ENCODE measurements at places on chromosomes 4 and X.
A peak's percentile ranks its signal among the peaks of the same experiment; 100 is the strongest.

DNA sequence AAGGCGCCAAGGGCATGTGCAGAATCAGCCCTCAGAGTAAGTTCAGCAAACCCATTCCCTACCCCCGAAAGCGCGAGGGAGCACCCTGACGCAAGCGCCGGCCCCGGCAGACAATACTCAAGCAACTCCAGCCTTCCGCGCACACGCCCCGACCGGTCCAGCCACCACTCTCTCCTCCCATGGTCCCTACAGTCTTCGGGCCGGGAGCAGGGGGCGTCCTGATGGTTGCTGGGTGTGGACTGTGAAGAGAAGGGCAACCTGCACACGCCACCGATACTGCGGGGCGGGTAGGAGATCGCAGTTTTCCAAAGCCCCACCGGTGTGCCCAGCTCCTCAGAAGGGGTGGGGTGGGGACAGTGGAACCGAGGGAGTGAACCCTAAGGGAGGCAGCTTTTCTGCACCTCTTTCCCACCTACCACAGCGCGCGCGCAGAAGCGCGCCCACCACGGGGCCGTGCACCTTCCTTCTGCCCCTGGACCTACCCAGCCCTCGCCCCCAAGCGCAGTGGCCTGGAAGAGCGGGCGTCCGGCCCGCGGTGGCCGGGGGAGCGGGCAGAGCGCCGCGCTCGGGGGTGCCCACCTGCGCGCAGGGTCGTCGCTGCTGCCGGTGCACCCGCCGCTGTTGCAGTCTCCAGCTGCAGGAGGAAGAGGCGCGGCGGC, 650.2 kb upstream of the DIPK2B start:
- no peak for DNase-seq

GRCh38 chr4:17618926-17619325, 4.5 kb downstream of the MED28 start:
- no peak for DNase-seq

GRCh38 chr4:91826186-91826585, 477.6 kb upstream of the GRID2 start:
- DNase-seq: no peak

GRCh38 chr4:129239088-129239487, 143.1 kb downstream of the C4orf33 start:
- DNase-seq: no peak

DNA sequence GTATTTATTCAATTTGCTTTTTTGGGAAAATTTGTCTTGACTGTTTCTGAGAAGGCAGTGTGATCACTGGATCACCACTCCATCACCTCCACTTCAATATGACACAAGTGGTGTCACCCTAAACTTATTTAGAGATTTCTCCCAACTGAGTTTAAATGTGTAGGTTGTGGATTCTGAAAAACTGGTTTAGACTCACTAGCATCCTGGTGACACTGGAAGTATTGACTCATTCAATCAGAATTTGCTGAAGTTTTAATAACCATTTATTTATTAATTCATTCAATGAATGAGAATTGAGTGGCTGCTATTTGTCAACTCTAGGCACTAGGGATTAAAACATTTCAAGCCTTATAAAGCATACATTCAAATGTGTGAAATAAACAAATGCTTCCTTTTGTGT, 819.1 kb upstream of the EPHA5 start:
- DNase-seq: no peak

GRCh38 chr4:162163892-162164759, at the start of gene FSTL5:
Gene FSTL5 (minus strand): TSS chr4:162164000. CDS start chr4:162111396, 52,604 bp downstream.
- peak; percentile 81 for DNase-seq

GRCh38 chr4:119124352-119124751, 11.3 kb upstream of the MYOZ2 start:
- DNase-seq: no peak

- DNase-seq: no peak
Measured at GRCh38 chr4:187118602-187119120, 395.0 kb upstream of the FAT1 start.

- DNase-seq: no peak
Measured at GRCh38 chrX:3550160-3550751, 163.2 kb downstream of the PRKX start.

DNA sequence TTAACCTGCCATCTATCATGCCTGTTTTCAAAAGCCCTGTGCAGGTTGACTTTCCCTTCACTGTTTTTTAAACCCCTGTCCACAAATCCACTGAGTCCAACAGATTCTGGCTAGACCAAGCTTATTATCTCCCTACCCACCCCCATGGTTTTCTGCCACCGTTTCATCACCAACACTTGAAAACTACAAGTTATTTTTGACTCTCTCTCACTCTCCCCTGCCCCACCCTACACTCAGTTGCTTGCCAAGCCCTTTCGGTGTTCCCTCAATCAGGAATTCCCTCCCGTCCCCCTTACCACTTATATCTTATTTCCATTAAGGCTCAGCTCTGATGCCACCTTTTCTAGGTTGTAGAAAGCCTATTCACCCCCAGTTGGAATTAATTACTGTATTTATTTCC, 29.7 kb downstream of the ATG4A start:
- no peak for DNase-seq

DNA sequence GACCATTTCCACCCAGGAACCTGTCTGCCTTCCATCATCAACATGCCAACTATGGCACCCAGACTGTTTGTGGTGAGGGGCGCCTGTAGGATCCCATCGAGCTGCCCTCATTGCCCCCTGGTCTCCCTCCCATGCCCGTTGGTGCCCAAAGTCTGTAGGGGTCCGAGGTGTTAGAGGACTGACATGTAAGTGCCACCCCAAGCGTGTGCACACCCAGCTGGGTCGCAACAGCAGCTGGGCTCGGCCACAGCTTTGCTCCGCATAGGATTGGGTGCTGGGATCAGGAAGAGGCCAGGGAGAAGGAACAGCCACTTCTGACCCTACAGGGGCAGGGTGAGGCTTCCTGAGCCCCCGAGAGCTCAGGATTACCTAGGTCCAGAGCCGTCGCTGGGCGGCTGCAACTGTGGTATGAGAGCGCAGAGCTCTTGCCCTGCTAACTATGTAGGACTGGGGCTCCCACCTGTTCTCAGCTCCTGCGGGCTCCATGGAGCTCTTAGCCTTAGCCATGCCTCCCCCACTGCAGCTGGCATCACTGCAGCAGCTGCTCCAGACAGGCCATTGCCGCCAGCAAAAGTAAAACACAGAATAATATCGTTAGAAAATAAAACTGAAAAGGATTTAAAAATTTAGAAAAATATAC, 1160.3 kb downstream of the FSTL5 start:
- no peak for DNase-seq

DNA sequence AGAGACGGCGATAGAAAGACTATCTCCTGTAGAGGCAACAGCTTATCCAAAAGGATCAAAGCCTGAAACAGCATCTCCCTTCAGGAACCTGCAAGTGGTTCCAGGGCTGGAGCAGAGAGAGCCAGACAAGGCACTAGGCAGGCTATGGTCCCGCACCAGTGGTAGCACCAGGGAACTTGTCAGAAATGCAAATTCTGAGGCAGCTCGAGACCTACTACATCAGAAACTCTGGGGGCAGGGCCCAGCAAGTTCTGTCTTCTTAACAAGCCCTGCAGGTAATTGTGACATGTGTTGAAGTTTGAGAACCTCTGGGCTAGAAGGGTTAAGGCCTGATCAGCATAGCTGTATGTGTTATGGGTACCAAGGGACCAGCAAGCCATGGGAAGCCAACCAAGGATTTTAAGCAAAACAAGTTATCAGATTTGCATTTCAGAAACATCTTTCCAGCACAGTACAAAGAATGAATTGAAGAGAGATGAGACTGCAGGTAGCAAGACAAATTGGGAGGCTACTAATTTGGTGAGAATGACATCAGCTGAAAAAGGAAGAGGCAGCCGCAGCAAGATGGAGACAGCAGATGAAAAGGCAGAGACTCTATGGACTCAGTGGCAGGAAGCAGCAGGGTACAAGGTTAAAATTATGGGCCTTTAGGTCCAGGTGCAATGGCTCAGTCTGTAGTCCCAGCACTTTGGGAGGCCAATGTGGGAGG, 139.7 kb downstream of the TSPAN5 start:
- no peak for DNase-seq

DNA sequence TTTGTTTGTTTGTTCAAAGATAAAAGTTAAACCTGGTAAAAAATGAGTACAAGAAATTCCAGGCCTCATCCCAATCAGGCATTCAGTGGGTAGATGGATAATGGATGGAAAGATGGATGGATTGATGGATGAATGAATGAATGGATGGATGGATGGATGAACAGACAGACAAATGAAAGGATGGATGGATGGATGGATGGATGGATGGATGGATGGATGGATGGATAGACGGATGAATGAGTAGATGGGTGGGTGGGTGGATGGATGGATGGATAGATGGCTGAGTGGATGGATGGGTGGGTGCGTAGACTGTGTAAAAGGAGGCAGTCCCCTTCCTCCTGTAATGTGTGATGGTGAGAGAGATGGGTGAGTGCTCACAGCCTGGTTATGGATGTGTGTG, 206.7 kb downstream of the FRMPD4 start:
- no peak for DNase-seq

GRCh38 chr4:171621646-171622045, 191.6 kb upstream of the GALNTL6 start:
- DNase-seq: no peak

DNA sequence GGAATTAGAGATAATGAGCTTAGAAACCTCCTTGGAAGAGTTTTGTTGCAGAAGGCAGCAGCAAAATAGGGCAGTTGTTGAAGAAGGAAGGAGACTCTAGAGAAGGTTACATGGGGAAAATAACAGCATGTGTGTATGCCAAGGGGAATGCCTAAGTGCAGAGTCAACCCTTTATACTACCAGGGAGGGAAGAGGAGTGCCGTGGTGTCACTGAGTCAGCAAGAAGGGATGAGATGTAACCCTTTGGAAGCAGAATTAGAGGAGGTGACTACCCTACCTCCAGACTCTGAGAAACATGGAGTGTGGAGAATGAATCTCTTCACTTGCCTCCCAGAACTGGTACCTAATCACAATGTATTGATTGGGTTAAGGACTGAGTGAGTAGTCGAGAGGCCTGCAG, 6.7 kb upstream of the GABRE start:
- DNase-seq: no peak

DNA sequence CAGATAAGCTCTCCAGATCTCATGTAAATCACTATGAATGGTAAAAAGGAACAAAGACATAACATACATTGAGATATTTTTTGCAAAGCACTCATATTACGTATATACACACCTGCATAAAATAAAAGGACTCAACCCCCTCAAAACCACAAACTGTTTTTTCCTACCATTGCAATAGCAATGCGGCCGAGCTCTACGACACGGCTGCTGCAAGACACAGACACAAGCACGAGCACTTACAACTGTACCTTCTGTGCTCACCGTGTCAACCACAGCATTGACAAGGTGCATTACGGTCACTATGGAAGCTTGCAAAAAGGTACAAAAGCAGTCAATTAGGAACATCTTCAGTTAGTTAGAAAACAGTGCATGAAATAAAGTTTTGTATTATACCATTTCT, 37.1 kb upstream of the MTNR1A start:
- DNase-seq: no peak

DNA sequence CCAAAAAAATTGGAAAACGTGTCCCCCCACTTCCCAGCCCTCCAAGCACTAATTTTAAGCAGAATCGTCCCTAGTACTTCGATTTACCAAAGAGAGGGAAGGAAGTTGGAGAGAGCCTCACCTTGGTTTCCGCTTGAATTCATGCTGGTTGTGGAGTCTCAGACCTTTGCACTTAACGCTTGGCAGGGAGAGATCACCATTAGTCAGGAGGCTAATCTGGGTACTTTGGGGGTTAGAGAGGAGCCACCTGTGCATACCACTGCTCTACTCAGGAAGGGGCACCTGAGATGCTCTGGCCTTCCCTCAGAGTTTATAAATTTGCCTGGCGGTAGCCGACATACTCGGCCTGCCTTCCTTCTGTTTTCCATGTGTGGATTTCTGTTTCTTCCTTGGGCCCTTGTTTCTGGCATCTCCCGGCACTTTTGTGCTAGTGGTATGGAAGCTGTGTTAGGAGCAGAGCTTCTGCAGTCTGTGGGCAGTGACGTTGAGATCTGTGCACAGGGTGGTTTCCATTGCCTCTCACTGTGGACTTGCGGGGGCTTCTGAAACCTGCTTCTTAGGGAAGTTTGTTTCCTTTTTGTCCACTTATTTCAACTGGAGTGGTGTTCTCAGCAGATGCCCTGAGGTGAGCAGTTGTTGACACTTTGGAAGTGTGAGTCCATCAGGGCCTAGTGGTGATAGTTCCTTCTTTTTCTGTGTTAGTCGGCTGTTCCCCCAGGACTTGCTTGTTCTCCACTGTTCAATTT, 104.2 kb downstream of the TMEM131L start:
- no peak for DNase-seq

DNA sequence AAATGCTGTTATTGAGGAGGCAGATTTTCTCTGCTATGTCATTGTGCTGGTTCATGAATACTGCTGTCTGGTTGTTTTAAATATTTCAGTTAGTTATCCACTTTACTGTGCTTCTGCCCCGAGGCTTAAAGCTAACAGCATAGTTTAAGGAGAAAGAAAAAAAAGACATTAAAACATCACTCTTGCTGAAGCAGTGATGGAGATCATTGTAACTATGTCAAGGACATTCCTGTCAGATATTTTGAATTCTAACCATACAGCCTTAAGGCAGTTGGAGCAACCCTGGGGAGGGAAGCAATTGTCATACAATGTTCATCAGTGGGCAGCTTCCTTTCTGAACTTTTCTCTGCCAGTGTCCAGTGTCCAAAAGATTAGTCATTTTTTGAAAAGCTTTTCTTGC, 199.0 kb upstream of the DDX53 start:
- DNase-seq: no peak

DNA sequence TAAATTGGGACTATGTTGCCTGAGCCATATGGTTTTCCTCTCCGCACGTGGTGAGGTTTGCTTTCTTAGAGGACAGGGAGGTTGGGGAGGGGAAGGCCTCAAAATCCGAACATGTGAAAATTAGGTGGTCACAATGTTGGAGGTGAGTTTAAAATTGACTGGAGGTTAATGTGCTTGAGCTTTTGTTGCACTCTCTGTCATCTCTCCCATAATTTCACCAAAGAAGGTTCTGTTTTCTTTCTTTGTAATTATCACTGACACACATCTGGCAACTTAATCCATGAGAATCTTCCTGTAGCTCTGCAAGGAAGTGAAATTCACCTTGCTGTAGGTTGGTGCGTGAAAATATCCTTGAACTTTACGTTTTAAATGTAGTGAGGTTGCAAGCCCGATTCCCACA, 225.5 kb downstream of the PDGFC start:
- DNase-seq: no peak

- no peak for DNase-seq
Measured at GRCh38 chr4:97279391-97279790, 863.9 kb downstream of the STPG2 start.

- DNase-seq: peak; percentile 31
Measured at GRCh38 chr4:188439641-188440311, 300.5 kb downstream of the TRIML1 start.

- DNase-seq: no peak
Measured at GRCh38 chr4:157221426-157221894, 932 bp downstream of the GRIA2 start.

DNA sequence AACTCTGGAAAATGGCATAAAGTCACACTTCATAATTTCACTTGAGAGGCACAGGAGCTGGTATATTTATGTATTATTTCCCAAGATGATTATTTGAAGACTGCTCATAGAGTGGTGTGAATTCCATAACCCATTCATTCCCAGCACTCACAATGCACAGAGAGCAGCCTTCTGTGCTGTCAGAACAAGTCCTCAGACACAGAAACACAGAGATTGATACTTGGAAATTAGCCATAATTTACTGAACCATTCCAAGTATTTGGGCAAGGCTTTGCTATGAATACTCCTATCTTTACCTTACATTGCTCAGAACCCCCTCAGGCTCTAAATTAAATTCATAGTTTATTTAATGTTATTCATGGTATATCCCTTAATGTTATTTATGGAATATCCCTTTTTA, 53.6 kb downstream of the PABPC4L start:
- no peak for DNase-seq

- DNase-seq: no peak
Measured at GRCh38 chr4:43423276-43423675, 530.8 kb downstream of the GRXCR1 start.
